ENCODE measurements at places on chromosomes 16 and 17.
A peak's percentile ranks its signal among the peaks of the same experiment; 100 is the strongest.

DNA sequence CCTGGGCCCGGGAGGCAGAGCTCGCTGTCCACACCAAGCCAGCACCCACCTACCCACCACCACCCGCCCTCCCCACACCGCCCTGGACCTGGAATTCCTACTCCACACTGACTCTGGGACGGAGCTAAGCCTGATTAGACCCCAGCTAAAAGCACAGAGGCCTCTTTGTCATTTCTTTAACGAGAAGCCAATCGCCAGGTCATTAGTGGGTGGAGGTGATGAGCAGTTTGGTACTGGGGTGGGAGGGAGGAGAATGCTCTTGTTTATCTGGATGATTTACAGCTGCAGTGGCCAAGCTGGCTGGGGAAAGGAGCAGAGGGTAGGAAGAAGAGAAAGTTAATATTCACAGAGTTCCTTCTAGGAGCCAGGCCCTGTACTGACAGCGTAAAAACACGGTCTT is 6.0 kb upstream of the BHLHA9 start:
- H3K27me3 ChIP-seq = no peaks in the 10 kb centered on the region
- no peaks in the 10 kb centered on the region for H3K36me3 ChIP-seq
- DNase-seq = no peak

GRCh38 chr16:89395150-89396142 is 94.9 kb downstream of the ANKRD11 start:
- H3K36me3 ChIP-seq = no peaks in the 10 kb centered on the region
- DNase-seq = no peak
- H3K4me3 ChIP-seq = no peak overlapping the region
- H3K4me1 ChIP-seq = peaks cover 40% of the 10 kb centered on the region

GRCh38 chr17:3983606-3984484 is 19.6 kb upstream of the ATP2A3 start:
- no peak overlapping the region for H3K4me3 ChIP-seq
- peaks cover 4% of the 10 kb centered on the region for H3K4me1 ChIP-seq
- no peak overlapping the region for H3K27ac ChIP-seq
- no peaks in the 10 kb centered on the region for H3K36me3 ChIP-seq

- H3K36me3 ChIP-seq = peaks cover 11% of the 10 kb centered on the region
- H3K27me3 ChIP-seq = no peaks in the 10 kb centered on the region
- peak; percentile 79 for DNase-seq
Measured at GRCh38 chr16:27455700-27456099, 53.7 kb downstream of the IL21R start.

GRCh38 chr17:39774047-39774446 is 36.3 kb downstream of the GRB7 start:
- peak overlapping the region; percentile 92 for H3K27ac ChIP-seq
- H3K36me3 ChIP-seq = peaks cover 22% of the 10 kb centered on the region
- peaks cover 89% of the 10 kb centered on the region for H3K4me1 ChIP-seq
- H3K27me3 ChIP-seq = no peaks in the 10 kb centered on the region

- no peak overlapping the region for H3K4me3 ChIP-seq
- H3K4me1 ChIP-seq = no peaks in the 10 kb centered on the region
- H3K27ac ChIP-seq = no peak overlapping the region
- peaks cover 4% of the 10 kb centered on the region for H3K36me3 ChIP-seq
- no peak for DNase-seq
- H3K27me3 ChIP-seq = no peaks in the 10 kb centered on the region
Measured at GRCh38 chr17:82152114-82152513, 54.1 kb upstream of the FASN start.

All from natural killer cell treated with Interleukin-12 subunit alpha and Interleukin-12 subunit beta and Interleukin-15 and Interleukin-18, amount 100 ng/mL, for 72 hours (primary cell).